ENCODE measurements at places on chromosomes 7 and 10.

DNA sequence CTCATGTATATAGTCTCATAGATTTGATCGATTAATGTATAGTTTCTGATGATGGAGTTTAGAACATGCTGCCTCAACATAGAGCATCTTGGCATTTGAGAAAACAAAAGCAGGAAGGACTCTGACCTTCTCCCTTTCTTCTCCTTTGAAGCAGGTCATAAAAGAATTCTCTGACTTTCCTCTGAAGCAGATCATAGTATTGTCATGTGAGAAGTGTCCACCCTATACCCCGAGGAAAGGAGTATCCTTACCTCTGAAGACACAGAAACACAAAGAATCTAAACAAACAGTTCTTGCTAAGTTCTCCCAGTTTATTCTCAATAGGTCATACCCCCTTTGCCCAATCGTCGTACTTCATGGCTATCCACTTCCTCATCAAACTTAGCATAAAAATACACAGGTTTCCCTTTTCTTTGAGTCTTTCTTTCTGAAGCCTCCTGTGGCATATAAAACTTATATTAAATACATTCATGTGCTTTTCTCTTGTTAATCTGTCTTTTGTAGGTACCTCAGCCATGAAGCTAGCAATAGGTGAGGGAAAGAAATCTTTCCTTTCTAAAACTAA is 194.9 kb downstream of the REEP3 start:
- H3K27ac ChIP-seq, result no peak overlapping the region
- peaks cover 7% of the 10 kb centered on the region for H3K36me3 ChIP-seq
- H3K27me3 ChIP-seq, result no peaks in the 10 kb centered on the region
- peaks cover 5% of the 10 kb centered on the region for H3K4me1 ChIP-seq
- H3K4me3 ChIP-seq, result no peak overlapping the region

- H3K27me3 ChIP-seq, result peaks cover 11% of the 10 kb centered on the region
- no peak overlapping the region for H3K4me3 ChIP-seq
- no peak for DNase-seq
- H3K27ac ChIP-seq, result no peak overlapping the region
These were observed 21.2 kb upstream of the DPYSL4 start for GRCh38 chr10:132165416-132165980.

- no peak for DNase-seq
- H3K27me3 ChIP-seq, result no peaks in the 10 kb centered on the region
- H3K4me1 ChIP-seq, result no peaks in the 10 kb centered on the region
- no peak overlapping the region for H3K4me3 ChIP-seq
- H3K27ac ChIP-seq, result no peak overlapping the region
- H3K36me3 ChIP-seq, result no peaks in the 10 kb centered on the region
These were observed 26.8 kb upstream of the ABCB5 start for GRCh38 chr7:20588678-20589077.

DNA sequence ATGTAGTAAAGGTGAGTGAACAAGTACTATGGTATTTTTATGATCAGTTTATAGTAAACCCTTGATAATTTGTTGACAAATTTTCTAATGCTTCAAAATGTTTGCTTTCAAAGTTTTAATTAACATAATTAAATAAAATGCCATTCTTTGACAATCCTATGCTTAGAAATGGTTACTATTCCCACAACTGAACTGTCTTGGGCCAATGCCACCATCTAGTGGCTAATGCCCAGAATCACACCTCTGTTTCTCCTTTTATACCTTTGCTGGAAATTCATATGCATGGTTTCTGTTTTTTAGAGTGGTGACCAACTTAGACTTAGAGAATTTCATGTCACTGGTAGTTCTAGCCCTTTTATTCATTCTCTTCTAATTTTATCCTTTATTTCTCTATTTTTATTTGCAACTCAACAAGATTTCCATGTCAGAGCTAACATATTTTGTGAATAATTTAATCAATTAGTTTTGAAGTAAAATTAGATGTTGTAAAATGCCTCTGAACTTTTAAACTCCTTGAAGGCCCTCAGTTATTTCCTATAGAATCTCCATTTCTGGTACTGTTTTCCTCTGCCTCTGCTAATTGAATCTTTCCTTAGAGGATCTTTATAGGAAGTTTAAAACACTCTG is 31.1 kb downstream of the PCGF5 start:
- peak; percentile 45 for DNase-seq
- H3K4me3 ChIP-seq, result no peak overlapping the region
- no peak overlapping the region for H3K27ac ChIP-seq
- peaks cover 55% of the 10 kb centered on the region for H3K36me3 ChIP-seq

GRCh38 chr10:59708816-59709394 is 745 bp downstream of the SLC16A9 start:
- H3K27me3 ChIP-seq, result peaks cover 92% of the 10 kb centered on the region
- H3K4me3 ChIP-seq, result no peak overlapping the region
- no peak for DNase-seq
- no peak overlapping the region for H3K27ac ChIP-seq
- H3K36me3 ChIP-seq, result no peaks in the 10 kb centered on the region

DNA sequence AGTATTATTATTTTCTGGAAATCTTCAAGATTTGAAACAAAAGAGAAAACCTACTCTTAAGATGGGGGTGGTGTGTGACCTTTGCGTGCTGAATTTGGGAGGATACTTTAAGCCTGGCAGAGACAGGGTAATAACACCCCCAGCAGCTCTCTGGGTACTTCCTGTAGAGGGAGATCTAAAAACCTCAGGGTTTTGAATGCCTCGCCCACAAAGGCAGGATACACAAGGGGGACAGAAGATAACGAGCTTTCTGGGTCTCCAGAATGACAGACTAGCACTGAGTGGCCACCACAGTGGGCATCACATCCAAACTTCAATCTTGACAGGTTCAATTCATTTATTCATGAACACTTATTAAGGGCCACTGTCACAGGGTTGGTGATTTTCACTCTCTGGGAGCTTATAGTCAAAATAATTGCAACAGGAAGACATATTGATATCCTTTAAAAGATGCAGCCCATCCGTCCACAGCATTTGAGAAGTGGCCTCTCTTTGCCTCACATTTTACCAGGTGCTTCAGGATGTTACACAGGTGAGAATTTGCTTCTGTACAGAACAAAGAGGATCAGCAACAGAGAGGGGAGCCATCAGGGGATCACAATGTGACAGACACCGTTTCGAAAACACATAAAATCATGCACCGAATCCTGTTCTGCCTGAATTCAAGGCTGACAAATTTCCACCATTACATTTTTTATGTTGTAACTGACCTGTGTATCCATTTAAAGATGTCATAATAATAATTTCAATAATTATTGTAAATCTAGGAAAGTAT is 14.3 kb downstream of the CPA1 start:
- H3K4me3 ChIP-seq, result peak overlapping the region; percentile 62
- no peaks in the 10 kb centered on the region for H3K27me3 ChIP-seq
- no peak for DNase-seq
- H3K4me1 ChIP-seq, result peaks cover 16% of the 10 kb centered on the region

DNA sequence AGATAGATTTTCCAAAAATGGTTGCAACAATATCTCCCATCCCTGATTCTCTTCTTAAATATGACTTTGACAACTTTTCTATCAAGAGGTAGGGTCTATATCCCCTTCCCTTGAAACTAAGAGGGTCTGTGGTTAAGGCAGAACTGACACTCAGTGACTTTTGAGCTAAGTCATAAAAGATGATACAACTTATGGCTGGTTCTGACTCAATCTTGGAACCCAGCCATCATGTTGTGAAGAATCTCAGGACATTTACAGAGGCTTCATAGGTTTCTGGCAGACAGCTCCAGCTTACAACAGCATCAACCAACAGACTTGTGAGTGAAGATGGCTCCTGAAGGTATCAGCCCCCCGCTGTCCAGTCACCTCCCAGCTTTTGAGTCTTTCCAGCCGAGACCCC is 203.5 kb downstream of the RNLS start:
- no peak for DNase-seq
- no peaks in the 10 kb centered on the region for H3K36me3 ChIP-seq
- H3K4me3 ChIP-seq, result no peak overlapping the region
- no peaks in the 10 kb centered on the region for H3K4me1 ChIP-seq
- no peak overlapping the region for H3K27ac ChIP-seq
- H3K27me3 ChIP-seq, result no peaks in the 10 kb centered on the region

GRCh38 chr10:81498011-81498551 is 376.9 kb upstream of the NRG3 start:
- no peak overlapping the region for H3K4me3 ChIP-seq
- H3K36me3 ChIP-seq, result no peaks in the 10 kb centered on the region
- no peak overlapping the region for H3K27ac ChIP-seq
- no peak for DNase-seq
- H3K27me3 ChIP-seq, result no peaks in the 10 kb centered on the region

DNA sequence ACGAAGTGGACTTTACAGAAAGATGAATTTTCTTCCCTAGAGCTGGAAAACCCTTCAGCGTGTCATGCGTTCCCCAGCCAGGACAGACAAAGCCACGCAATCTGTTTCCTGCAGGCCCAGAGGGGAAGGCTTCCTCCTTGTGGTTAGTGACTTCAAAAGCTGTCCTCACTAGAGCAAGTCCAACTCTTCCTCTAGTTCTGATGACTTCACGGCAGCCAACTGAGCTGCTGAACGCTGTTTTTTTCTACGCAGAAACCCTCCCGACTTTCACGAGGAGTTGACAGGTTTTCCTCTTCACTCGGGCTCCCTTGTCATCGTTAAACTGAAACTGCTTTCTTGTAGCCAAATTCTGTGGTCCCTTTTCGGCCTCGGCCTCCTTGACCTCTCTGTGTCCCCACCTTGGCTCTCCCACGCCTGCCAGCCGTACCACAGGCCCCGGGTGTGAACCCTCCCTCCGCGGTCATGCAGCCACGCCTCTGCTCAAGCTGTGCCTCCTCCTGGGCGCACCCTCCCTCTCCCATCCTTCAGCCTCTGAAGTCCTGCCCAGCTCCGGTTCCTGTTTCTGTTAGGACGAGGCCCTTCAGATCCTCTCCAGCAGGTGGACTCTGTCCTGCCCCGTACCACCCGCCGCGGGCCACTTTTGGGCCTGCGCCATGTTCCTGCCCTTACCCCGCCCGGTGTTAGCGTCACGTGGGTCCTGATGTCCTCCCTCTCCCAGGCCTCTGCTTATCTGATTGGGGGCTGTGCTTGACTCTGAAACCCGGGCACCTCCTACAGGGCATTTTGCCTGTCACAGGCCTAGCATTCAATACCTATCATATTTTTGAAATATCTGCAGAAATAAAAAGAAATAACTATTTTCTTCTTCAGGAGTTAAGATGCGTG is 39.3 kb downstream of the CUX1 start:
- H3K27me3 ChIP-seq, result no peaks in the 10 kb centered on the region

DNA sequence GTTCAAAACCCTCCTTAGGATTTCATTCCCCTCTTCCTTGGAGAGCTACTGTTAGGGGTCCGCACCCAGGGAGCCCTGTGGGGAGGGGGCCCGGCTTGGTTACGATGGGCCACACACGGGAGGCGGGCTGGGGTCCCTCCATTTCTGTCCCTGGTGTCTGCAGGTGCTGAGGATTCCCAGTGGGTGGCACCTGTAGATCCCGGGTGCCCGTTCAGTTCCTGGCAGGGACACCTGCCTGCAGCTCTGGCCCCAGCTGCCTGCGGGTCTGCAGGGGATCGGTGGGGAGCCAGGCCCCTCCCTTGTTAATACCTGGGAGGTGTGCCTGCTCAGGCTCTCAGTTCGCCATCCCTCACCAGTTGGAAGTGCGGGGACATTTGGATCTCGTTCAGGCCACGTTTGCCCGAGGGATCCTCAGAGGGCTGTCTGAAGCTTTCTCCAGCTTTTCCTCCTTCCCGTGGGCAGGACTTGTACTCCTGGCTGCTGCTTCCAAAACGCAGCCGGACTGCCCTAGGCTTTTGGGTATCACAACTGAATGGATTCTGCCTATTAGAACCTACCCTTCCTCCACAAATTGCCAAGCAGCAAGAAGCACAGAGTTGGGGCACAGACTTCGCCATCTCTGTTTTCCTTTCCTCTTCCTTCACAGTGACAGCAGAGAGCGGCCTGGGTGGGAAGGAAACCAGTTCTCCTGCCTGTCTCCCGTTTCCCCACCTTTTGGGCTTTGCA is 22.3 kb upstream of the IL15RA start:
- no peaks in the 10 kb centered on the region for H3K4me1 ChIP-seq
- H3K36me3 ChIP-seq, result no peaks in the 10 kb centered on the region
- no peak overlapping the region for H3K4me3 ChIP-seq
- no peak overlapping the region for H3K27ac ChIP-seq

- H3K4me1 ChIP-seq, result no peaks in the 10 kb centered on the region
- no peak overlapping the region for H3K27ac ChIP-seq
- peaks cover 24% of the 10 kb centered on the region for H3K27me3 ChIP-seq
- no peaks in the 10 kb centered on the region for H3K36me3 ChIP-seq
- DNase-seq, result no peak
These were observed 91.2 kb upstream of the GPR141 start for GRCh38 chr7:37592366-37592765.

DNA sequence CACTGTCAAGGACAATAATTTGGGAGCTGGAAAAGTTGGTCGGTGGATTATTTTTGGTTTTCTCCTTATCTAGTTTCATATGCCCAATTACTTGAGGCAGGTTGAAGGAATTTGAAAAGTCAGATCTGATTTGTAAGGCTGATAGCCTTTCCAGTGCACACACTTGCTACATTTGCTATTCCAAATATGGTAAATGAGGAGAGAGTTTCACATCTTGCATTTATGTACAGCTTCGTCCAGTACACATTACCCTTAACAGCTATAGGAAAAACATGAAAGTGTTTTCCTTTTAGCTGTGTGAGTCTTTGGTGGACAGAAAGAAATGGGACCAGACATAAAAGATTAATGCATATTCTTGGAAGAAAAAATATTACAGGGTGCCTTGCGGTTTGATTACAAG is 201.8 kb downstream of the CELF2 start:
- no peaks in the 10 kb centered on the region for H3K27me3 ChIP-seq
- no peak for DNase-seq
- peaks cover 95% of the 10 kb centered on the region for H3K36me3 ChIP-seq
- H3K4me3 ChIP-seq, result peak overlapping the region; percentile 27

DNA sequence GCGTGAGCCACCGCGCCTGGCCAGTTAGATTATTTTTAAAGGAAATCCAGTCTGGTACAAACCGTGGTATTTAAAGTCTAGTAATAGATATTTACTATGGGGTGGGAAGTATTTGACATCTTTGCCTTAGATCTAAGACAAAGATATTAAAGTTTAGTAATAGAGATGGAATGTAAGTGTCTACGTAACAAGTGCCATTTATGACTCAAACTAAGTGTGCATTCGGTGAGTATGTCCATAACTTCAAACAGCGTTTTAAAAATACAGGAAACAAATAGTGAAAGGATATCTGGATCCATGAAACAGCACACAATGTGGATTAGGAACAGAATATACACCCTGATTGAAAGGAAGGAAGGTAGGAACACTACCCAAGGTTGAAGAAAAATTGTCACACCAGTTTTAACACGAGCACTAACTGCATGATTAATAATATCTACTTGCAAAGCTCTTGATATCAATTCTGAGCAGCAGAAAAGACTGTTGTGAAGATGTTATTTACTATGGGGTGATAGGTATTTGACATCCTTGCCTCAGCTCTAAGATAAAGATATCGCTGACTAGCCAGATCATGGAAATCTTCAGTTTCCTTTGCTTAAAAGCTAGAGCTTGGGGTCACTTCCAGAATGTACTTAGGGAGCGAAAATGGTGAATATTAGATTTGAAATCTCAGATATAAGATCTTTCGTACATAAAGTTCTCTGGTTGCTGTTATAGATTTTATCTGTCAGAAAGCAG is 48.7 kb downstream of the EPC1 start:
- peak overlapping the region; percentile 24 for H3K27ac ChIP-seq
- no peaks in the 10 kb centered on the region for H3K27me3 ChIP-seq
- no peak for DNase-seq
